Caki2 (cell line): ENCODE measurements at places on chromosomes 2 and 18. TPM values are rescaled to one million over a fixed set of nuclear protein-coding genes. Genes with fewer than 3 reads are reported as not detected.

Gene DNAJC5G
- not detected in 2 replicates for total RNA-seq

Gene AFF3
- total RNA-seq, result 1.0 and 1.6 TPM in 2 replicates

Gene SERPINB10
- not detected in 2 replicates for total RNA-seq

Gene TFCP2L1
- total RNA-seq, result 0.03 TPM in 1 of 2 replicates, not detected in the other

Gene SPC25
- 32.0 and 52.0 TPM in 2 replicates for total RNA-seq

Gene TCF7L1
- total RNA-seq, result 0.07 TPM in 1 of 2 replicates, not detected in the other

Gene SLC16A14
- 5.5 and 7.9 TPM in 2 replicates for total RNA-seq

Gene SPP2
- not detected in 2 replicates for total RNA-seq

Gene RTP5
- not detected in 2 replicates for total RNA-seq

Gene AFTPH
- total RNA-seq, result 20.1 and 23.9 TPM in 2 replicates

Gene FABP1
- not detected in 2 replicates for total RNA-seq

Gene AGBL5
- 41.8 and 54.5 TPM in 2 replicates for total RNA-seq

Gene PXDN
- 101 and 131 TPM in 2 replicates for total RNA-seq

Gene ANKRD30BL
- not detected in 2 replicates for total RNA-seq

Gene VWC2L
- total RNA-seq, result not detected in 2 replicates

Gene SPEG
- 8.4 and 22.9 TPM in 2 replicates for total RNA-seq

Gene SCN7A
- total RNA-seq, result not detected in 2 replicates
